ENCODE measurements at places on chromosomes 3 and 15.

- DNase-seq = no peak
These were observed 22.6 kb downstream of the CRTC3 start for GRCh38 chr15:90552162-90552928.

DNA sequence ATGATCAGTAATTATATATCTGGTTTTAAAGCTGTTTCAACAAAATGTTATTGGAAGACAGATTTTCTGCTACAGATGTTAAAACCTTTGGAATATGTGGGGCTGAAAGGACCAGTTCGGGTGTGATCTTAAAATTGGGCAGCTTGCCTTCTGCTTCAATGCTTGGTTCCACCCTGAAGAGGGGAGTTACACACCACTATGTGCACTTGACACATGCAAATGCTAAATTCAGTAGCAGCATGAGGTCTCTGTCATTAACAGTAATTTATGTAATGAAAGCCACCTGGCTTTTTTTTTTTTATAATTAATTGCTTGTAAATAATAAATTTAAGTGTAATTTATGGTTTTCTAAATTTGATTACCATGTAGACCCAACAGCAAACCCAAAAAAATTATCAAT, 24.6 kb downstream of the CDIN1 start:
- DNase-seq = no peak

DNA sequence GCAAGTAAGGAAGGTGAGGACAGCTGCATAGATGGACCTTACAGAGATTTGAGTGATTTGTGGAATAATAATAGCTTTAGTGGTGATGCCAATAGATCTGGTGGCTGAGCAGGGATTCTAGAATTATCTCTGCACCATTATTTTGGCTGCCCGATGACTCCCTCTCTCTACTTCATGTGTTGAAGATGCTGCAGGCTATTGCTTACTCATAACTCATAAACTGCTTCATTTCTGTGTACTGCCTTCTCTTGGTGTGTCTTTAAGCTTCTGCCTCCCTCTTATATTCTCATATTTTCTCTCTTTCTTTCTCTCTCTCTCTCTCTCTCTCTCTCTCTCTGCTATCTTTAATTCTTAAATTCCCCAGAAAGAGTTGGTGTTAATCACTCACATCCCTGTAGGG, 256.0 kb upstream of the TRIM42 start:
- DNase-seq = no peak

- DNase-seq = no peak
These were observed 33.6 kb downstream of the NEK10 start for GRCh38 chr3:27335571-27335970.
